ENCODE measurements at places on chromosomes 12 and 14. TPM values are rescaled to one million over a fixed set of nuclear protein-coding genes. Genes with fewer than 3 reads are reported as not detected.

ACAD10 gene
- total RNA-seq: 14.8 TPM

- no peak for DNase-seq
Observed at GRCh38 chr12:31685801-31686200, 26.3 kb downstream of the ETFBKMT start.

DNA sequence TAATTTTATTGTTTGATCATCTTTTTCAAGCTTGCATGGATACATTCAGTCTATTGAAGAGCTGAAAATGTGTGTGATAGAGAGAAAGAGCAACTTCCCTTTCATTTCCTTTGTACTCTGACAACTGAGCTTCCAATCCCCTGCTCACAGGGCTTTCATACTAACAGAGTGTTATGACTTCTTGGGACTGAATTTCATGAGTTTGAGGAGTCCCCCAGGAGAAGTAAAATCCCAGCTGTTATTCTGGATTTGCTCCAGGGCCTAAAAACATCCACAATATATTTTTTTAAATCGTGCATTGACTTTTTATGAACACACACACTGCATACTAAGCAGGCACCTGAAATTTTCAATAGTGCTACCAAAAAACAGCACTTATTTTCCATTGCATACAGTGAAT, 195.8 kb upstream of the CAND1 start:
- DNase-seq: no peak

DNA sequence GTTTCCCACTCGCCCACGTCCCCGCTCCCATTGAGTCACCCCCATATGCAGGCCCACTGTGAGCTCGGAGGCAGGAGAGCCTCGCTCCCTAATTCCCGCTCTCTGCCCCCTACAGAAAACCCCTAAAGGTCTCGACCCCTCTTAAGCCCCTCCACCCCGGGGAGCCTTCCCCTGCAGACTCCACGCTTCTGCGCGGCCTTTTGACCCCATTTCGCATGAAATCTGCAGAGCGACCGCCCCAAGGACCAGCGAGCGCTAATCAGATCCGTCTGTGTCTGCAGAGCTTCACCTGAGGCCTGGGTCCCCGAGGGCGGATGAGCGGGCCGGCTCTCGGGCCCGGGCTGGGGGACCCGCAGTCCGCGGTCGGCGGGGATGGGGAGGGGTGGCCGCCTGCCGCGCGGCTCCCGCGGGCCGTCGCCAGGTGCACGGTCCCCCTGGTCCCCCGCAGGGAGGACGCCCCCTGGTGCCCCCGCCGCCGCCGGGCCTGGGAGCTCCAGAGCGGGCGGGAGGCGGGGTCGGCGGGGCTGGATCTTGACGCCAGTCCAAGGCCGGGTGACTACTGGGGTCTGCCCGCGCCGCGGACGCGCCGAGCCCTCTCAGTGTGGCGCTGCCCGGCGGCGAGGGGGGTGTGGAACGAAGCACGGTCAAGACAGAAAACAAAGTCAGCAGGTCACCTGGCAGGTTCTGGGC, 10.1 kb downstream of the BMP4 start:
- DNase-seq: no peak

DNA sequence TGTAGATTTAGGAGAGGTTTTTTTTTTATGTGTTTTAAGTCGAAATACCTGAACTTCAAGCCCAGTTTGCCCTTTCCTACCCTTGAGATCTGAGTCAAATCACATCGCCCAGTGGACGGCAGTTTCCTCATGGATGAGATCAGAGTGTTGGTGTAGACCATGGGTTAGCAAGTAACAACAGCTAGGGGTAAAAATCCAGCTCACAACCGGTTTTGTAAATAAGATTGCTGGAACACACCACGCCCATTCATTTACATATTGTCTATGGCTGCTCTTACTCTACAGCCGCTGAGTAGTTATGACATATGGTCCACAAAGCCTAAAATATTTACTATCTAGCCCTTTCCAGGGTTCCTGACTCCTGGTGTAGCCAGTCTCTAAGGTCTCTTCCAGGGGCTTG, 158.5 kb upstream of the PLEKHG7 start:
- no peak for DNase-seq

GRCh38 chr12:12032260-12032791, 38.4 kb upstream of the BCL2L14 start:
- DNase-seq: no peak

GRCh38 chr14:54743382-54743781, 159.2 kb downstream of the GCH1 start:
- DNase-seq: no peak

- DNase-seq: no peak
Observed at GRCh38 chr14:60622917-60623257, 26.4 kb downstream of the SIX1 start.

Measured in esophagus squamous epithelium (tissue), 5 donors.